NCI-H526 treated with DMSO at 0.1 percent for 48 hours (cell line): ENCODE measurements at places on chromosomes 12 and 14.
A peak's percentile ranks its signal among the peaks of the same experiment; 100 is the strongest.

- peak; percentile 59 for DNase-seq
Observed at GRCh38 chr12:53047221-53048032, 2.4 kb upstream of the TNS2 start.

- no peak for DNase-seq
Observed at GRCh38 chr14:32078858-32079216, 1.7 kb downstream of the ARHGAP5 start.

- no peak for DNase-seq
Observed at GRCh38 chr14:74636424-74637177, 24.6 kb upstream of the LTBP2 start.

- DNase-seq = no peak
Observed at GRCh38 chr14:95025218-95025617, 132.1 kb downstream of the DICER1 start.

GRCh38 chr12:71865166-71865713 is 25.7 kb downstream of the TBC1D15 start:
- DNase-seq = no peak

DNA sequence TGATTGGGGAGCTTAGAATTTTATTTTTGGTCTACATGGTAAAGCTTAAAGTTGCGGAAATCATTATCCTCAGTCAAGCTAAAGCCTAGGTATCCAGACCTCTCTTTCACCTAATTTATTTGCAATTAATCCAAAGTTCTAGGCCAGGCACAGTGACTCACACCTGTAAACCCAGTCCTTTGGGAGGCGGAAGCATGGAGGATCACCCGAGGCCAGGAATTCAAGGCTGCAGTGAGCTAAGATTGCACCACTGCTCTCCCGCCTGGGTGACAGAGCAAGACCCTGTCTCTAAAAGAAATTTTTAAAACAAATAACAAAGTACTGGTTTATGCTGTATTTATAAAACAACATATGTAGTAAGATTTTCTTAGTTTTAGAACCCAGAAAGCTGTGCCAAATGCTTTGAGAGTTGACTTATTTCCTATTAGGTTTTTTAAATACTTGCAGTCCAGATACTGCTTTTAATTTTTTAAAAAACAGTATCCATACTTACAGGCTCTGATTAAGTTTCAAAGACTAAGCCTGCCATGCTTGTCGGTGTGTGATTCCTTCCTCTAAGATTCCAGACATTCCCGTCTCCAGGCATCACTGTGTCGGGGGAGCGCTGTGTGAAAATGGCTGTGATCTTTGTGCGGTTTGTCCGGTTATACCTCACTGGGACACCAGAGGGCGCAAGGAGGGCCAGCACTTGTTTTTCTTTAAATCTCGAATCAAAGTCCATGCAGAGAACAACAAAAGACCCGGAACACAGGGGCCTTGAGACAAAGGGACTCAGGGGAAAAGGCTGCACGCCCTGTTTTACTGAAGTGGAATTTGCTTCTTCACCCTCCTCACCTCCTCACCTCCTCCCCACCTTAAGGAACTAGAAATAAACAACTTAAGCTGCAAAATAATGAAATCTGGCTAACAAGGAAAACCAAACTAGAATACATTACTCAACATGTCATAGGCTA is 24.6 kb upstream of the TMPO start:
- DNase-seq = peak; percentile 67

GRCh38 chr12:93166541-93167307 is 211.0 kb upstream of the NUDT4 start:
- DNase-seq = no peak

DNA sequence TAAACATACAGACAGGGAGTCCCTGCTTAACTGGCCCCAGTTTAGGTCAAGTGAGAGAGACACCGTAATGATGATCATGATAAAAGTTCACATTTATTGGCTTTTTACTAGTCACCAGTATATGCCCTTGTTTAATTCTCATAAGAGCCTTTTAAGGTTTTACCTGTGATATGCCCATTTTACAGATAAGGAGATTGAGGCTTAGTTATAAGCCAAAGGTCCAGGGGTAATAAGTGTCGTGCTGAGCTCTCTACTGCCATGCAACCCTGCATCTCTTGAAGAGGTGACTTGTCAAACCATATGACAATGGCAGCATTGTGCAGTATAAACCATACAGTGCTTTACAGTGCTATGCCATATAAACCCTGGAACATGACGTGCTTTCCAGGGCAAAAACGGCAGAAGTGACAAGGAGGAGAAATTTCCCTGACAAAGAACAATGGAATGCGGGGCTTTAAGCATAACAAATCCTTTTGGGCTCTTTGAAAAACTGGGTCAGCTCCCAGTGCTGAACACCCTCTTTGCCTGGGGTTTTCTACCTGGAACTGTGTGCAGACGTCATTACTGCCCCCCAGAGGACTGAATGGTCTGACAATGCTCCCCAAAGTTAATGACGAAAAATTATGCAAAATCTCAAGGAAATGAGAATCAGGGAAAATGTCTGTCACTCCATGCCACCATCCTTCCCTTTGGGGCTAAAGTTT is 59.7 kb upstream of the C14orf132 start:
- no peak for DNase-seq

- DNase-seq = no peak
Observed at GRCh38 chr12:48122065-48122834, 3.1 kb downstream of the PFKM start.

DNA sequence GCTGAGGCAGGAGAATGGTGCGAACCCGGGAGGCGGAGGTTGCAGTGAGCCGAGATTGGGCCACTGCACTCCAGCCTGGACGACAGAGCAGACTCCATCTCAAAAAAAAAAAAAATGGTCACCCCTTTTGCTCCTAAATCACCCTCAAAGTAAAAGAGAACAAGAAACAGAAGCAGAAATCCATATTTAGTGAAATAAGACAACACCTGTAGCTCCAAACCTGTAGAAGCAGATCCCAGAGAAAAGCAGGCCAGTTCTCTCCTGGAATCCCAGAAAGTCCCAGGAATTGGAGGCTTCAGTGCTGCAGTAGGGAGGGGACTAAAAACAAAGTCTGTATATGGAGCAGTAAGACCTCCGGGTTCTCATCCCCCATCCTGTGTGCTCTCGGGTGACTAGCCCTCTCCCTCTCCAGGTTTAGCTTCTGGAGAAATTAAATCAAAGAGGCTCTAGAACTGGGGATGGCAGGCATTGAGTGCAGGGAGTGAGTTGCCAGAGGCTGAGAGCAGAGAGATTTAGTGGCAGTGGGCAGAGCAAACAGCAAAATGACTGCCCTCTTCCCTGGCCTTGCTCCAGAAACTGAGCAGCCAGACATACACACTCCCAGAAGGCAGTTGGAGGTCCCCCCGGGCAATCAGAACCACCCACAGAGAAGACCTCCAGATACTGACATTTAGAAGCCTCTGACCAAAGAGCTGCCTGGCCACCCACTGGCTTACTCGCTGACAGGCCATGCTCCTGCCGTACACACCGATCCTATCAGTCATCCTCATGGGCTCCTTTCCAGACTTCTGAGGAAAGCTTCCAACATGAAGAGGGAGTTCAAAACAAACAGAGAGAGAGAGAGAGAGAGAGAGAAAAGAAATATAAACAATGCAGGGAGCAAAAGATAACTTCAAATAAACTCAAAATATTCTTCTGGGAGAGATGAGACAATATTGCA is 6.3 kb upstream of the MLXIP start:
- no peak for DNase-seq

- no peak for DNase-seq
Observed at GRCh38 chr12:107478881-107479280, 206.7 kb upstream of the PWP1 start.

DNA sequence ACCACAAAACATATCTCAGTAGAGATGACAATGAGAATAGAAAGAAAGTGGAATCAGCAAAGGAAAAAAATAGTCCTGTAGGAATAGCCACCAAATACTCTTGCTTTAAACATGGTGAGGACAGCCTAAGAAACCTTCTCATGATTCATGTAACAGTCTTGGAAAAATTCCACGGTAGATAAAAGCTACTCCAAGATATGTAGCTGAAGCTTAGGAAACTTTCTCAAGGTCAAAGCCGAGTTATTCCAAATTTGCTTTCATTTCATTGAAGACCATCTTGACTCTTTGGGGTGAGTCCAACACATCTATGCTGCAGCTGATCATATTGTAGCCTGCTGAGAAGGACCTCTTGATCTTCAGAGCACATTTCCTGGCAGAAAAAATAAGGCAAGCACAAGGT is 157.6 kb downstream of the PAH start:
- no peak for DNase-seq

- no peak for DNase-seq
Observed at GRCh38 chr14:23128969-23129758, 10.1 kb upstream of the CEBPE start.

DNA sequence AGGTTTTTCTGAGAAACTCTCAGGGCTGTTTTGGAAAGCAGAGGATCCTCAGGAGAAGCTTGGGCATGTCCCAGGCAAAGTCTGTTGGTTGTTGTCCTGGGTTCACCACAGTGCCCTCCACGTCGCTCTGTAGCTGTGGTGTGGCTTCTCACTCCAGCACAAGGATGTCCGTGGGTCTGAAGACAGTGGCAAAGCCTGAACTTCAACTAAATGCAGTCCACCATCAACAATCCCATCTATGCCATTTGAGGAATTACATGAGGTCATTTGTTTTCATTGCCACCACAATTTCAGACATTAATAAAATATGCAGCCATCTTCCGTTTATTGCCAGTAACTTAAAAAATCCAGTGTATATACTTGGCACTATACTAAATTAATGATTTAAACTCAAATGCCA is 272.1 kb downstream of the LRIG3 start:
- DNase-seq = no peak

DNA sequence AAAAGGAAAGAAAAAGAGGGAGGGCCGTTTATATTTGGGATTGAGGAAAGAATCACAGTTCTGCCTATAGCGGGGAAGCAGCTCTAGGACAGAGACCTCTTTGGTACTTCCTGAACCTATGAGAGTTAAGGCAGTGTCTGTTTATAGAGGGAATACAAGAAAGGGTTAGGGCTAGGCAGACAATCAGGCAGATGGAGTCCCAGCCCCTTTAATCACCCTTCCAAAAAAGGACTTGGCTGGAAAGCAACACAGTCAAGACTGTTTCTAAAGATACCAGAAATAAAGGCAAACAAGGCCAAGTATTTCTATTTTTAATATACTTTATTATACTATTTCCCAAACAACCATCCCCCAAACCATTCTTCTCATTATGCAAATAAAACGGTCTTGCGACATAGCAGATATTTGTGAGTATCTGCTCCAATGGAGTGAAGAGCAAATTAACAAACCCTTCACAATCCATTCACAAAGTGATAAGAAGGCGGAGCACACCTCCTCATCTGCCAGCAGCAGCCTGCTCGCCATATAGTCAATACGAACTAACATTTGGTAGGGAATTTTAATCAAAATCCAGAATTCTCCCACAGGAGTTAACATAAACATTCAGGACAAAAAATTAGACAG is 697 bp upstream of the GRIP1 start:
- no peak for DNase-seq

- DNase-seq = no peak
Observed at GRCh38 chr12:60042835-60043234, 447.0 kb downstream of the SLC16A7 start.

- no peak for DNase-seq
Observed at GRCh38 chr12:109329686-109330085, 18.0 kb upstream of the MYO1H start.

DNA sequence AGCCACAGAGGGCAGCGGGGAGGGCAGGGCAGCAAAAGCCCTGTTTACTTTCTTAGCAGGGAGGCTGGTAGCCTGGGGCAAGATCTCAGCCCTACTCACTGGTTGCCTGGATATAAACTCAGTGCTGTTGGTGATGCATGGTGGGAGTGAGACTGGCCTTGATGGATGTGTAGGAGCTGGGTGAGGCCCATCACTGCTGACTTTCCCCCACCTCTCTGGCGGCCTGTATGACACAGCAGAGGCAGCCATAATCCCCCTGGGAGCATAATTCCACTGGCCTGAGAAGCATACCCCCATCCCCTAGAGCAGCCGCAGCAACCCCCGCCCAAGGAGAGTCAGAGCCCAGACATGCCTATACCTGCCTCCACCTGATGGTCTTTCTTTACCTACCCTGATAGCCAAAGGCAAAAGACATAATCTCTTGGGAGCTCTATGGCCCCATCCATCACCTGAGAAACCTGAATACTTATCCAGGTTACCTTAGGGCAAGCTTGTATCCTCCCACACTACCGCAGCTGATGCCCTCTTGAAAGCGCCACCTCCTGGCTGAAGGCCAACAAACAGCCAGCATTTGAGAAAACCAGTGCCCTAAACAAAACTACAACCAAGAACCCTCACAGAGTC is 59.3 kb downstream of the DNAI7 start:
- DNase-seq = peak; percentile 78

- no peak for DNase-seq
Observed at GRCh38 chr12:49808686-49809380, 19.4 kb downstream of the NCKAP5L start.

GRCh38 chr12:125135906-125136305 is 70.7 kb downstream of the AACS start:
- DNase-seq = no peak

DNA sequence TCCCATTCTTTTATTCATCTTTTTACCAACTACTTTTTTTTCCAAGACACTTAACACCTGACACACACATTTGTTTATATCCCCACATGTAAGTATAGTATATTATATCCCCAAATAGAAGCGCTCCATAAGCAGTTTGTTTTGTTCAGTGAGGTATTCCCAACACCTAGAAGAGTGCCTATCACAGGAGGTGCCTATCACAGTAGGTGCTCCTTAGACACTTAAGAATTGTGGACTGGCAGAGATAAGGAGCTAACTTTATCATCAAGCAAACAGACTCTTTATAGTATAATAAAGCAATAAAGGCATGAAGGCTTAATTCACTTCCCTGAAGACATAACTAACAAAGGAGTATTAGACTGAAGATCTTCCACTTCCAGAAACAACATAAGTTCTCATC is 29.1 kb downstream of the OSBPL8 start:
- DNase-seq = no peak

DNA sequence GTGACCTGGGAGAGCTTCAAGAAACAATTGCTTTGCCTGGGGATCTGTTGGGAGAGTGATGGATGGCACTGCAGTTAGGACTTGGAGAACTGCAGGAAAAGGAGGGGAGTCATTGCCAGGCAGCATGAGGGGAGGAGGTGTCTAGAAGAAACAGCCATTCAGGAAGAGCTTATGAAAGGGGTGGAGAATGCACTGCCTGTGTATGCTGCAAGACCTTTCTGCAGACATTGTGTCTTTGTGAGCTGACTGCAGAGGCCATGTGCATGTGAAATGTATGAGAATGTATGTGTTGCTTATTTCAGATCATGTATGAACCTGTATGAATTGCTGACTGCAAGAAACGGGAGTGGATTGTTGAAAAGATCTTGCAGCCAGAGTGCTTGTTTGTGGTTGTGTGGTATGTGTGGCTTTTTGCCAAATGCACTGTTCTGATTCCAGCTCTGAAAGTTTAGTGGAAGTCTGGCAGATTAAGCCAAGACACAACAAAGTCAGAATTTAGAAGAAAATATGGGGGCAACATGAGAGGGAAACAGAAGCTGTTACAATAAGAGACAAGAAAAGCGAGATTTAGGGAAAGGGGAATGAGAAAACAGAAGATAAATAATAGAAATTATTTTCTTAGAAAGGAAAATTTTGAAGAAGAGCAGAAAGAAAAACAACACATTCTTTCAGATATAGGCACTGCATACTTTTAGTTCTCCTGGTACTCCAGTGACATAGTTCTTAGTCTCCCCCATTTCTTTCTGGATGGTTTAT is 9.8 kb upstream of the RIMKLB start:
- no peak for DNase-seq

GRCh38 chr12:12681061-12681765 is 14.8 kb downstream of the GPR19 start:
- DNase-seq = no peak
